ENCODE measurements at places on chromosomes 12 and 14.

- no peak for DNase-seq
Observed at GRCh38 chr12:53067993-53068770, 11.0 kb downstream of the SPRYD3 start.

GRCh38 chr14:67650151-67650550 is 24.3 kb downstream of the VTI1B start:
- no peak for DNase-seq

GRCh38 chr14:54000341-54000811 is 43.8 kb upstream of the BMP4 start:
- DNase-seq: no peak

DNA sequence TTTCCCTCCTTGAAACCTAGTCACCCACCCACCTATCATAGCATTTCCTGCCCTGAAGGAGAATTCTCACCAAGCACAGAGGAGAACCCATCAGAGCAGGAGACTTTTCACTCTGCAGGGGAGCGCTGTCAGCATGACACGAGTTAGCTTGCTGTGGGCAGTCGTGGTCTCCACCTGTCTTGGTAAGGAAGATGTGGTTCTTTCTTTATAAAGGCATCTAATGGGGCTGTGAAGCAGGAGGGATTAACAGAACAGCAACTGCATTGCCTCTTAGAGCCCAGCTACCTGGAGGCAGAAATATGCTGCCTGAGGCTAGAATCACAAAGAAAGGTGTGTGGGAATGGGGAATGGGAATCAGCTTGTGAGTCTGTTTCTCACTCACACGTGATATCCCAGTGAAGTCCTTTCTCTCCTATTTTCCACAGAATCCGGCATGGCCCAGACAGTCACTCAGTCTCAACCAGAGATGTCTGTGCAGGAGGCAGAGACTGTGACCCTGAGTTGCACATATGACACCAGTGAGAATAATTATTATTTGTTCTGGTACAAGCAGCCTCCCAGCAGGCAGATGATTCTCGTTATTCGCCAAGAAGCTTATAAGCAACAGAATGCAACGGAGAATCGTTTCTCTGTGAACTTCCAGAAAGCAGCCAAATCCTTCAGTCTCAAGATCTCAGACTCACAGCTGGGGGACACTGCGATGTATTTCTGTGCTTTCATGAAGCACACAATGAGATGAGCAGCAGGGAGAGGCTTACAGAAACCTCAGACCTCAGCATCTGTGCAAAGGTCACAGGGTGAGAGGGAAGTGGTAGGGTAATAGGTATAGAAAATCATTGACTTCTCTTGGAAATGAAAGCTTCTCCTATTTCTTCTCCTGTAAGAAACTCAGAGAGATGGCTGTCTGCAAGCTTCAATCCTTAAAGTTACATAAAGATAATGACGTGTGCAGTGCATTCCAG is 316.9 kb downstream of the DAD1 start:
- DNase-seq: peak; percentile 3

- no peak for DNase-seq
Observed at GRCh38 chr12:29455087-29455486, 42.4 kb downstream of the OVCH1 start.

DNA sequence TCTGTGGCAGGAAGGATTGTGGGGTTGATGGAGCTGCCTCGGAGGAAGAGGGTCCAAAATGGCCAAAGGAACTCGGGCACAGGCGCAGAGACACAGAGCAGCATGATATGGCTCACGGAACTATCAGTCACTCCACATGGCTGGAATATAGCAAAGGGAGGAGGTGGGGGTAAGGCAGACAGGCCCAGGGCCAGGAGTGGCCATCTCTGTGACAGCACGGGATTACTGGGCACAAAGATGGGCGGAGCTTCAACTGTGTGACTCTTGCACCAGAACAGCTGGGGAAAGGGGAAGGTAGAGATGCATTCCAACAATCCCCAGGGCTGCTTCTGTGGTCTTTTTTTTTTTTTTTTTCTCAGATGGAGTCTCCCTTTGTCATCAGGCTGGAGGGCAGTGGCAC is 24.8 kb upstream of the EML1 start:
- DNase-seq: no peak

DNA sequence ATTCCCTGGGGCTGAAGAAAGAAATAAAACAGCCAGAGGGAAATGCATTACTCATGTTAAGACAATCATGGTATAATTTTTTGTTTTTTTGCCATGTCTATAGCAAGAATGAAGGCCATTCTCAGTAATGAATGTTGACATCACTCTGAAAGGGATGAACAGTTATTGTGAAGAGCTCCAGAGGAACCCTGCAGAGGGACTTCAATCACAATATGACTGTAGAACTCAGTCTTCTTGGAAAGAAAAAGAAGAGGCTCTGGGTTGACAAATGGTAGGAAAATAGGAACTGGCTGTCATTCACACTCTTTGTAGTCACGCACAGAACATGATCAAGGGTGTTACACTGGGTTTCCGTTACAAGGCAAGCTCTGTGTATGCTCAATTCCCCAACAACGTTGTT is 73.8 kb upstream of the DACT1 start:
- no peak for DNase-seq

- DNase-seq: no peak
Observed at GRCh38 chr14:21192447-21192822, 36.6 kb upstream of the OR5AU1 start.

DNA sequence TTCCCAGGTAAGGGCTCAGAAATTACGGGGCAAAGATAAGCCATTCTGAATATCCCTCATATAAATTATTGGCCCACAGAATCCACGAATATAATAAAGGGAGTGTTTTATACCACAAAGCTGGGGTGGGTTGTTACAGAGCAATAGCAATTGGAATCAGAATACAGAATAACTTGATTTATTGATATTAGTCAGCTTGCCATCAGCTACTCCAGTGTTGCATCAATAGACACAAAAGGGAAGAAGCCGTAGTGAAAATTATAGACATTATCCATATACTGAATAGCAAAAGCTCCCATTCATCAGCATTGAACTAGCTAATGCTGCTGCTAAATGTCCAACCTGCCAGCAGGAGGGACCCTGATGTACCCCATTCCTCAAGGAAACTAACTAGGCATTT is 18.3 kb downstream of the MDGA2 start:
- no peak for DNase-seq

GRCh38 chr12:24359418-24359817 is 409.9 kb upstream of the SOX5 start:
- DNase-seq: no peak

DNA sequence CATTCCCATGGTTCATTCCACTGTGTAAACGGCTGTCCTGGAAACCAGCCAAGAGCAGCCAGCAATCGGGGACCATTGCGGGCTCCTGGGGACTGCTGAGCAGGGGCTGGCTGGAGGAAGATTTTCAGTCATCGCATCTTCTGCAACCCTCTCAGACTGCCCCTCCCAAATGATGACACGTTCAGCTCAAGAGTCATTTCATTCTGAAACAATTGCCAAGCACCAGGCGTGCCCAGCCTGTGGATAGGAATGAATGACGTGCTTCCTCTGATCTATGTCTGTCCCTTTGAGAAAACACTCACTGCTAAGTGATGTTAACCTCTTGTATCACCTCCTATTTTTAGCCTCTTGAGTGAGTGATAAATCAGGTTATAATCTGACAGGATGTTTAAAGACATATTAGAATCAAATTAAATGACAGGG is 62.0 kb downstream of the NDUFA12 start:
- DNase-seq: peak; percentile 45

- DNase-seq: no peak
Observed at GRCh38 chr12:105466231-105466900, 135.9 kb downstream of the C12orf75 start.

DNA sequence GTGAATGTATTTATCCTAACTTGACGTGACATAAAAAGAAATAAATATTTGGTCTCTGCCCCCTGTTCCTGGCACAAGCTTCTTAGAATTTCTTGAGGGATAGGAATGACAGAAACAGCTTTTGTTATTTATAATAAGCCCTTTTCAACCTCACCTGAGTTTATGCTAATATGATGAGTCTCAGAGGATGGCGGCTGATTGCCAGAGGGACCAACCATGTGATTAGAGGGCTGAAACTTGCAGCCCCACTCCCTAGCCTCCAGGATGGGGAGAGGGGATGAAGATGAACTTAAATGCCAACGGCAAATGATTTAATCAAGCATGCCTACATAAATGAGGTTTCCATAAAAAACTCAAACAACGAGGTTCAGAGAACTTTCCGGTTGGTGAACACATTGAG is 42.9 kb downstream of the DNAI7 start:
- DNase-seq: no peak

DNA sequence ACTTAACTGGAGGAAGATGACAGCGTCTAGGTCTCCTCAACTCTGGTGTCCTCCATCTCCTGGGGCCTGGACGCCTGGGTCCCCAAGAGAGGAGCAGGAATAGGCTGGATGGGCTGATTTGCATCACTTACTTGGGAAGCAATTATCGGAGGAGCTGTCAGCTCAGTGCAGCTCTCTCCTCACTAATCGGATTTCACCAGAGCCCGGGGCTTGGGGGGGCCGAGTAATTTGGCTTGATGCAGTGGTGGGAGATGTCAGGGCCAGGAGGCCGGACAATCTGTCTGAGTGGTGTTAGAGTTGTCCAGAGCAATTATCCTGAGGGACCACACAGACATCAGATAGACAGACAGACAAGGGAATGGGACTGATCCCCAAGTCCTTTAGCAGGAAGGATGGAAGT is 4.6 kb upstream of the SMUG1 start:
- DNase-seq: no peak

DNA sequence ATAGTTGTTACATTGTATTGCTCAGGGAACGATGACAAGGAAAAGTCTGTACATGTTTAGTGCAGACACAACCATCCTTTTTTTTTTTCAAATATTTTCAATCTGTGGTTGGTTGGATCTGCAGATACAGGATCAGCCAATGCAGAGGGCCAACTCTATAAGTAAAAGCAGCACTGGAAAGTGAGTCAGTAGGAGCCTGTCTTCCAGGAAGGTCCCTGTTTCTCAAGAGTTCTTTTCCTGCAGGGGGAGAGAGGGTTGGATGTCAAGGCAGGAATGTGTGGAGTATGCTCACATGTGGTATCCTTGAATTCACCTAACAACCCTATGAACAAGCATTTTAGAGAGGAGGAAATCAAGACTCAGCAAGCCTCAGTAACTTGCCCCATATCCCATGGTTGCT is 409.1 kb downstream of the NPAS3 start:
- DNase-seq: no peak

DNA sequence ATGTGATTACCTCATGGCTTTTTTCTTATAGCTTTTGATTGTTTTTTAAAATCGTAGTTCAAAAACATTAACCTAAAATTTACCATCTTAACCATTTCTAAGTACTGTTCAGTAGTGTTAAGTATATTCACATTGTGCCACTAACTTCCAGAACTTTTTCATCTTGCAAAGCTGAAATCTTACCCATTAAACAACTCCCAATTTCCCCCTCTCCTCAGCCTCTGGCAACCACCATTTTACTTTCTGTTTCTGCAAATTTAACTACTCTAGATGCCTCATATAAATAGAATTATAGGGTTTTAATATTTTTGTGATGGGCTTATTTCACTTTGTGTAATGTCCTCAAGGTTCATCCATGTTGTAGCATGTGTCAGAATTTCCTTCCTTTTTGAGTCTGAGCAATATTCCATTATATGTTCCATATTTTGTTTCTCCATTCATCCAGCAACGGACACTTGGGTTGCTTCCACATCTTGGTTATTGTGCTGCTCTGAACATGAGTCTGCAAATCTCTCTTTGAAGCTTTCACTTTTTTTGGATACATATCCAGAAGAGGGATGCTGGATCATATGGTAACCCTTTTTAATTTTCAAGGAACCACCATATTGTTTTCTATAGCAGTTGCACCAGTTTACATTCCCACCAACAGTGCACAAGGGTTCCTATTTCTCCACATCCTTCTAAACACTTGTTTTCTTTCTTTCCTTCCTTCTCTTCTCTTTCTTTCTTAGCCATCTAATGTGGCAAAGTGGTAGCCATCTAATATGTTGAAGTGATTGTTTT is 5.0 kb downstream of the HIF1A start:
- no peak for DNase-seq

DNA sequence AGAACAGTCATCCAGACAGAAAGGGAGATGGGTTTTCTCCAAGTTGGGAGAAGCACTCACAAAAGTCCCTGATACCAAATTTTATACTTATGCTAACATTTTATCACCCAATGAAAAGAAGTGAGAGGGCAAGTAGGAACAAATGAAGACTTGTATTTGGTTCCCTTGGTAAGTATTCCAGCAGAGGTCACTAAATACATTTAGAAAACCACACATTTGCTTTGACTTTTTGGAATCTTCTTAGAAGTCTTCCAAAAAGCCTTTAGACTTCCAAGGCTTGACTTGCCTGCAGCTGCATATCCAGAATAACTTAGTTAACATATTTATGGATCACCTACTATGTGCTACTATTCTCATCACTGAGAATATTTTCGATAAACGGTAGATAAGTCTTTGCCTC is 3.1 kb upstream of the GYS2 start:
- DNase-seq: no peak

Data from CD4-positive, alpha-beta T cell (primary cell).